Mammary microvascular endothelial cell (primary cell): ENCODE measurements at places on chromosomes 11 and 22. TPM values are rescaled to one million over a fixed set of nuclear protein-coding genes. Genes with fewer than 3 reads are reported as not detected.

The MAPK12 gene
- 53.5 and 56.0 TPM in 2 replicates for total RNA-seq

The RIBC2 gene
- total RNA-seq = 0.84 and 2.1 TPM in 2 replicates

The OR6A2 gene
- total RNA-seq = 0.07 TPM in 1 of 2 replicates, not detected in the other

The NAALAD2 gene
- 0.13 and 0.20 TPM in 2 replicates for total RNA-seq

The SLC25A18 gene
- not detected in 2 replicates for total RNA-seq

The SLC17A6 gene
- total RNA-seq = not detected in 2 replicates
